ENCODE measurements at places on chromosomes 11 and 22.

DNA sequence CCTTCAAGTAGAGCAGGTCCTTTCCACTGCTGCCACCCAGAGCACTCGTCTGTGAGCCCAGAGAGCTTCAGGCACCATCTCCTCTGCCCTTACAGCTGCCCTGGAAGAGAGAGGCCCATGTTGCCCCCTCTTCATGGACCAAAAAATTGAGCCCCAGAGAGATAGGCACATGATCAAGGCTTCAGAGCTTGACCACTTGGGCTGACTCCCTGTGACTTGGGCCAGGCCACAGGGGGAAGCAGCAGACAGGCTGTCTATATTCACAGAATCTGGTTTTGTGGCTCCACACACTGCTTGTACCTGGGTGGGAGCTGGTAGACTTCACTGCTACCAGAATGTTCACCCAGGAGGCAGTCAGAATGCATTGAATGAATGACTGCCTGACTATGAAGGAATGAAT, 58.2 kb downstream of the SMIM38 start:
- no peak for DNase-seq

DNA sequence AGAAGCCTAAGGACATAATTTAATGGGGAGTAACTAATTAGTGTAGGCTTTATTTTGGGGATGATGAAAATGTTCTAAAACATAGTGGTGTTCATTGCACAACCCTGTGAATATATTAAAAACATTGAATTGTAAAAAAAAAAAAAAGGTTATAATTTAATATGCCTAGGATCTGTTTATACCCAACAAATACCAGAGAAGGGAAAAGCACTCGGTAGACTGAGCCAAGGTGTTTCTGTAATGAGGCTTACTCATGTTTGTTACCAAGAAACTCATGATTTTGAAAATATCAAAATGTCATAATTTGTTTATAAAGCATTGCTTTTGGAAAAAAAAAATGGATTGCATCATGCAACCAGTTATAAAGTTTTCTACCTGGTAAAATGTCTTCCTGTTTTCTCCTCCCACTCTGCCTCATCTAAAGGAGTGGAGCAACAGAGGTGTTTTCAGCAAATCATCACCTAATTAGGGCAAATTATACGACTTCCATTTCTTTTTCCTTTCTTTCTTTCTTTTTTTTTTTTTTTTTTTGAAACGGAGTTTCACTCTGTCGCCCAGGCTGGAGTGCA, 14.2 kb upstream of the EIF3M start:
- DNase-seq = no peak

GRCh38 chr22:46444390-46444854, 93.0 kb downstream of the CELSR1 start:
- no peak for DNase-seq

DNA sequence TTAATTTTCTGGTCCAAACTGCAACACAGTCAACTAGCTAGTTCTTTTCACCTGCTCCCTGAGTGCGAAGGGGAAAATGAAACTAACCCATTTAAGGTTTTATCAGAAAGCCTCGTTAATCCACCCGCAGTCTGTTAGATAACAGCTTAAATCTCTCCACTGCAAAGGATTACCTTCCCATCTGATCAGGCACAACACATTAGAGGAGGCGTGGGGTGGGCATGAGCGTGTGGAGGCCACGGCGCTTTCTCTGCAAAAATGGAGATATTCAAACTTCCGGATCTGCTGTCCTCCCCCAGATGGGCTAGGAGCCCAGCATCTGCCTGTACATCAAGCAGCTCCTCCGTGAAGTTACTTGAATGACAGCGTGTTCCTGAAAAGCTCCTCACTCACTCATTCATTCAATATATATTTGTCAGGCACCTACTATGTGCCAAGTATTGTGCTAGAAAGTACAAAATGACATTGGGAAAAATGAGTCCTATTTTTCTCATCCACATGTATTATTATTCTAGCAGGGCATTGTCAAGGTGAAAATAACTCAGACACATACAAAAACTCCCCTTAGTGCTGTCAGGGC, 13.5 kb upstream of the ANKK1 start:
- DNase-seq = no peak

- DNase-seq = no peak
Observed at GRCh38 chr11:64500176-64501013, 90.6 kb upstream of the SLC22A12 start.

- DNase-seq = no peak
Observed at GRCh38 chr11:99260696-99261095, 239.9 kb downstream of the CNTN5 start.

DNA sequence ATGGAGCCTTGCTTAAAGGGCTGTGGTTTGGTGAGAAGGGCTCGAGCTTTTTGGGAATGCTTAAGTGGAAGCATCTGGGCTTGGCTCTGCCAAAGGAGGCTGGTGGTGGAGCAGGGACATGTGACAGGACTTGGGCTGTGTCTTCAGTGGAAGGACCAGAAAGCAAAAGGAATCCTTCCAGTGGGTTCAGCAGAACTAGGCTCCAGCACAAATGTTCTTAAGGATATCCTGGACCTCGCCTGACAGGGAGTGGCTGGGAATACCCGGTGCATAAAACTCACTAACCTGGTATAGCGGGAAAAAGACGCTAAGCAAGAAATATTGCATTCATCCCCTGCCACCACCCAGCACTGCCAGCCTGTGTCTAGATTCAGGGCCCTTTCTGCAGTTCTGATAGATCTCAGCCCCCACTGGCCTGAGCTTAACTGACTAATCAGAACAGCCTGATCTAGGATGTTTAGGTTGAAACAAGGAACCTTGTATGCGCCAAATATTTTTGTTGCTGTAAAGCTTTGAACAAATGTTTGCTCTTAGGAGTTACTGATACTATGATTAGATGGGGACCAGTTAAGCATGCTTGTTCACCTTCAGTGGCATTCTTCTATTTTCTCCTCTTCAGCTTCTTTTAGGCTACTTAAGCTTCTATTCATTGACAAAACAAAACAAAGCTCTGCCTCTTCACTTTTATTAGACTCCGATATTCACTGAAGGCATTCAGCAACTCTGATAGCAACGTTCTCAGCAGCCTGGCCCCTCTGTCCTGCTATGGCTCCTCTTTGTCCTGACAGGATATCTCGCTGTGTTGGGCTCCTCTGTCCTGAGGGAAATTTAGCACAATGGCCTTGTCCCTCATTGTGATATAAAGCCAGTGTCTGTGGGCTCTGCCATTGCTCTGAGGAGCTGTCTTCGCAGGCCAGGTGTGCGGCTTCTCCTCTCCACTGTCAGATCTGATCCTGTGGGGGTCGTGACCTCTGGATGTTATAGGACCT, 25.0 kb downstream of the PPFIBP2 start:
- DNase-seq = no peak

- DNase-seq = no peak
Observed at GRCh38 chr11:76513654-76514034, 68.8 kb downstream of the EMSY start.

DNA sequence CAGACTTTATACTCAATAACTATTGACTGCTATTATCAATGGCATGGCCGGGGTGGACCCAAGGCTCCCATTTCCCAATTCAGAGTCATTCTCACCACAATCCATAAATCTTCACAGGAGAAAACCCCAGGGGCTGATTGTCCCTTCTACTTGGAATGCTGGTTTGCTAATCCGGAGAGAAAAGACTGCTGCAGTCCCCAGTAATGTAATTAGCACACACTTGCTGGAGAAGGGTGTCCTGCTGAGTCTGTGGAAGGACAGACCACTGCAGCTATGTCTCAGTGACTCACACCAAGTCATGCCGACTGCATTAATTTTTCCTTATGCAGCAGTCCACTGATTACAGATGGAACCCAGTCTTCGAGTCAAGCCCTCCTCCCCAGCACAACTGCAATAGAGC, 5.9 kb upstream of the ETS1 start:
- peak; percentile 92 for DNase-seq

- no peak for DNase-seq
Observed at GRCh38 chr22:32674925-32675825, 126.3 kb upstream of the TIMP3 start.

- no peak for DNase-seq
Observed at GRCh38 chr22:29106839-29107238, 34.0 kb downstream of the KREMEN1 start.

DNA sequence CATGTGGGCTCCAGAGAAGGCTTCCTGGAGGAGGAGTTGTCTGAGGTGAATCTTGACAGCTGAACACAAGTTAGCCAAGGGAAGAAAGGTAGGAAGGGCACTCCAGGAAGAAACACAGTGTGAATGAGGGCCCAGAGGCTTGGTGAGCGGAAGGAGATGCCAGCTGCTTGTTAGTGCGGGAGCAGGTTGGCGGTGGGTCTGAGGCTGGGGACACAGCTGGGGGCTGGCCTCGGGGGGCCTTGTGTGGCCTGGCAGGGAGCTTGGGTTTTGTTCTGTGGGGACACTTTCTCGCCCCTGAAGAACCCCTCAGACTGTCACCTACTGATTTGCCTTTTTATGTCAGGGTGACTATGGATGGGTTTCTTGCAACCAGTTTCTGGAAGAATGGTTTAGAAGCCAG, 160.0 kb downstream of the ST3GAL4 start:
- DNase-seq = no peak

- DNase-seq = no peak
Observed at GRCh38 chr22:28406246-28406645, 273.4 kb downstream of the TTC28 start.

DNA sequence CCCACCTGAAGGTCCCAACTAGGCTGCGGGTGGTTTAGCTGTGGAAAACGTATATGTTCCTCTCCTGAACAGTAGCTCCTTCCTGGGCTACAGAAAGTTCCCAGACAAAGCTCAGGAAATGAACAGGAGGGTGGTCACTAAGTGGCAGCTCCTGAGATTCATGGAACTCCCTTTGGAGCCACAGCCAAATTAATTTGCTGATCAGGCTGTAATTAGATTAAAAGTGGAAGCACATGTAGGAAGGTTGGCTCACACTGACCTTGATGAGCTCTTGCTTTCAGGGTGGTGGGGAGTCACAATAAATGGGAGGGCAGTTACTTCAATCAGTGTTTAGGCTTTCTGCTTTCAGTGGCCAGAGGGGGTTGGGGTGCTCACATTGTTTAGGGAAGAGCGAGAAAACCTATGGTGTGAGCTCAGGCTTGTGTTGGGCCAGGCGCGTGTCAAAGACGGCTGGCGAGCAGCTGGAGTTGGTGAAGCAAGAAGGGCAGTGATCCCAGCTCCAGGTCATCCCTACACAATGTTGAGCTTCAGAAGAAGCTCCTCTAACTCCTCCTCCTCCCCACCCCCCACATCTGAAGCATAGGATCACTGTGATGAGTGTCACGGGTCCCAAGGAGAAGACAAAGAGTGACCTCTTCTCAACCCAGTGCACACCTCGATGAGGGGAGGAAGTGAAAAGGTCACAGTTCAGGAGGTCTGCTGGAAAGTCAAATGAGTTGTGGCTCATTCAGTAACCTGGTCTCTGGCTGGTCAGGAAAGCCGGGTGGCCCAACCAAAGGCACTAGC, 42.5 kb downstream of the CLPB start:
- no peak for DNase-seq

- DNase-seq = no peak
Observed at GRCh38 chr11:71453918-71454304, 908 bp downstream of the NADSYN1 start.

DNA sequence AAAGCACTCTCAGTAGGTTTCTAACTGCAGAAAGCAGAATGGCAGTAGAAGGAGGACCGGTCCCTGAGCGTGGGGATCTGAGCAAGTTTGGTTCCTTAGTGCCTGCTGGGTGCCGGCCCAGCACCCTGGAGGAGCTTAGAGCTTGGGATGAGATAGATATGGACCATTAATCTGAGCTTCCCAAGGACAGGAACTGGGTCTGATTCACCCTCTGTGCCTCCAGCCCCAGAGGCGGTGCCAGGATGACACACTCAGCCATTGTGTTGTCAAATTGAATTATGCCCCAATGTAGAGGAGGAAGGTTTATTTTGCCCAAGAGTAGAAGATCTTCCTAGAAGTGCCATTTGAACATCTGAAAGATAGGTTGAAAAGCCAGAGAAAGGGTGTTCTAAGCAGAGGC, 4.3 kb downstream of the ZC3H7B start:
- DNase-seq = peak; percentile 79

DNA sequence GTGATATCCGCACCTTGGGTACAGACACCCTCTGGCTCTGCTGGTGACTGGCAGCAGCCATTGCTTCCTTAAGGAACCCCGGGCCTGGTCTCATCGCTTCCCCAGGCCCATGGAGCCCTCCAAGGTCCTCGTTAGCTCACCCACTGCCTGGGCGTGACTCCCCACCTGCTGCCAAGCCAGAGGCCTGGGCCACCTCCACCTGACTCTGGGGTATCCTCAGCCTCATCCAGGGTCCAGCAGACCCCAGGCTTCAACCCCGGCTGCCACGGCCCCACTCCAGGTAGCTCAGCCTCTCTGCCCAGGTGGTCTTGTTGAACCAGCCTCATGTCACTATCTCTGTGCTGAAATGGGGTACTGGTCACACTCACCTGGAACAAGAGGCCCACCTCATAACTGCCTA, 337.9 kb downstream of the BRD1 start:
- no peak for DNase-seq

DNA sequence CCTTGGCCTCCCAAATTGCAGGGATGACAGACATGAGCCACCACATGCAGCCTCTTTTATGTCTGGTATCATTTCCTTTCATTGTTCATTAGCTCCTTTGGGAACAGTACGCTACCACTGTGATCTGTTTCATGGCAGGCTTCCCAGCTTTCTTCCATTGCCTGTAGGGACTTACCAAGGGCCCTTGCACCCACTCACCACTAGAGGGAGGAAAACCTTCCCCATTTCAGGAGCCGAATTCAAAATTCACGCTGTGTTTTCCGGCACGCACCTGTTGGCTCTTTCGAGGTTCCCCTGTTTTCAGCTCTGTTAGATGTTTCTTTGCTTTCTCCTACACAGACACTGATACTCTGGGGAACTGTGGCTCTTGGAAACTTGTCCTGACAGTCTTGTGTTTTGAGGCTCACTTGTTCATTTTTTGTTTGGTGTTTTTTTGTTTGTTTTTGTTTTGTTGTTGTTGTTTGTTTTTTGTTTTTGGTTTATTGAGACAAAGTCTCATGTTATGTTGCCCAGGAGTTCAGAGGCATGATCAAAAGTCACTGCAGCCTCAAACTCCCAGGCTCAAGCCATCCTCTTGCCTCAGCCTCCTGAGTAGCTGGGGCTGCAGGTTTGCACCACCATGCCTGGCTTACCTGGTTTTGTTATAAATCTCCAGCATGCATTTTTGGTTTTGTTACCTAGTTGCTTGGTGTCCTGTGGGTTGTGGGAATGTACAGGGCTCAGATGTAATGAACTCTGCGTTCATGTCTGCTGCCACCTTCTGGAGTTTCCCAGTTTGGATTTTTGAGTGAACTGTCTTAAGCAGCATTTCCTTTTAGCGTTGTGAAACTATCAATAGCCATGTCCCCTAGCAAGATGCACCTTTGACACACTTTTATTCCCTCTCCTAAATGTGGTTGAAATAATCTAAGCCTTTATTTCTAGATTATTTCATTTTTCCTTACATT, 2.3 kb downstream of the KRTAP5-11 start:
- peak; percentile 69 for DNase-seq

Measured in fibroblast of skin of right quadriceps (primary cell).